ENCODE measurements at places on chromosomes 1 and 21.

DNA sequence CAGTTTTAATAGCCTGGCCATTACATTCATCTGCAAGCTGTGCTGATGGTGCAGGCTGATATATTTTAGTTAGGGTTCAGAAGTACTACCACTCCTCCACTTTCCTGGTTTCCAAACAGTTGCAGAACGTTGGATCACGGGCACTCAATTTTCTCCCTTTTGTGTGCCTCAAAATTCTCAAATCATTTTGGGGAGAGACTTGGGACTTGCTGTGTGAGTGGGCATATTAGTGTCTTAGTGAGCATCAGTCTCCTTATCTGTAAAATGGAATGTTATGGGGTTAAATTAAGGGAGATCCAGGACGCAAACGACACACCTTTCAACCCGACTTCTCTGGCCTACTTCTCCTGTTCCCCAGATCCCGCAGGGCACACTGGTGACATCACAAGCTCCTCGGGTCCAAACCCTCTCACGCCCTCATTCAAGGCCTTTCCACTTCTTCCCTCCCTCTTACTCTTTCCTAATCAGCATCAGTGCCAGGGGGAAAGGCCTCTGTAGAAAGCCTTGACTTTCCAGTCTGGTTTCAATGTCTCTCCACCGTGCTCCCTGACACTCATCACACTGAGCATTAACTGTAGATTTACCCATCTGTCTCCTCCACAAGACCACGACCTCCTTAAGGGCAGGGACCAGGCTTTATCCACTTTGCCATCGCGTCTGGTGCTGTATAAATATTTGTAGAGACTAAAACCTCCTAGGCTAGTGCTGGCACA, 1.2 kb downstream of the PIGP start:
- DNase-seq: peak; percentile 1

- no peak for DNase-seq
Observed at GRCh38 chr1:29632806-29633615, 396.7 kb downstream of the PTPRU start.

GRCh38 chr1:110452330-110452729, 1.4 kb downstream of the PROK1 start:
- no peak for DNase-seq

- no peak for DNase-seq
Observed at GRCh38 chr1:172629170-172629569, 29.7 kb upstream of the FASLG start.

DNA sequence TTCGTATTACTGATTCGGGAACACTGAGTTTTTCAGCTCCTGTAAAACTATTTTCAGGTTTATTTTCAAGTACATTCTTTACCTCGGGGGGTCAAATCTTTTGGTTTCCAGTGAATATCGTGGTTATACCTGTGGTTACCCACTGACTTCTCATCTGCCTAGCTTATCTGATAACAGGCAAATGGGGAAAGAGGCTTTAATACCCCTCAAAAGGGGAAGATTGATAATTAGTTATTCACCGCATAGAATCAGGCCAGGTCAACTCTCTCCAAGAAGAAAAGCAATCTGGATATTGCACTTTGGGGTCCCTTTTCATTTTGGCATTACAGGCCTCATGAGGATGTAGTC, 23.0 kb downstream of the RUNX1 start:
- no peak for DNase-seq

DNA sequence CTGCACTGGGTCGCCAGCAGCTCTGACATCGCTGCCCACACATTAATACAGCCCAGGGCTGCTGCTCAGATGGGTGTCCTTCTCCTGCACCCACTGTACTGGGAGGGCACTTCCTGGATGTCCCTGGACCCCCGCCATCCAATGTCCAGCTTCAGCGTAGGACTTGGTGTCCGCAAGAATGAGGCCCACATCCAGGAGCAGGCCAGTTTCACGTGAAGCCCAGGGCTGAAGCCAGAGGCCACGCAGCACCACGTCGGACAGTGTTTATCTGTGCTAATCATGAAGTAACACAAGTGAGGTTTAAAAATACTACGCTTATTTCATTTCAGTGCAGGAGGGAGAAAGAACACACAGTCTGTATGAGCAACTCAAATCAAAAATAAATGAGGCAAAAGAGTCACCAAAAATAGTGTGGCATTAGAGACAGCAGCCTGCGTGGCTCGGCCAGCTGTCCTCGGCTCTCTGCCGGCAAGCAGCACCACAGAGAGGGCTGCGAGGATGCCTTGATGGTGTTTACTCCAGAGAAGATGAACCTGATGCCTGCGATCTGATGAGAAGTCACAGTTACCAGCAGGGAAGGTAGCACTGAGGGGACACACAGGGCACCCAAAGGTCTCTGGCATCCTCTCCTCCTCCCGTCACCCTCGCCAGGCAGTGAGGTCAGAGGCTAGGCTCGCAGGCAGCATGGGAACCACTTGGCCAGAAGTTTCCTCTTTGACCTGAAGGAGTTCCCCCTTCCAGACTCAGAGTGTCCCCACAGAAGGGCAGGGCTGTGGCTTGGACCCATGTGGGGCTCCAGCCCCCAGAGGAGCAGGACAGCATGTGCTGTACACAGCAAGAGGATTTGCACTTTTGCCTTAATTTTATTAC, 22.1 kb upstream of the NPHP4 start:
- DNase-seq: no peak

DNA sequence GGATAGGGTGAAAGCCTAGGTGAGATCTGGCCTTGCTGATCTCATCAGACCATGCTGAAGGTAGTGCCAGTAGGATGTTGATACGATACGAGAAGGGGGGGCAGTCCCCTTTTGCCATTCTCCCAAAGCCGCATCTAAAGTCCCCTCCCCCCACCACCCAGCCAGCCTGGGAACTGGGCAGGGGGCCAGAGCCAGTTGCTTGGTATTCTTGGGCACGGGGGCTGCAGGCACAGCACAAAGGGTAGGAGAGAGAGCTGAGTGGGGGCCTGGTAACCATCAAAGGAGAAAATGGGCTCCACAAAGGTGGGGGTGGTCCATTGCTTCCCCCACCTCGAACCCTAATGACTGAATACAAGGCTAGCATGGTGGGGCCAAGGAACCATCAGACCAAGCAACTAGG, 5.4 kb downstream of the PEA15 start:
- no peak for DNase-seq

- DNase-seq: peak; percentile 87
Observed at GRCh38 chr1:152440635-152441471, 26.8 kb upstream of the CRNN start.

- no peak for DNase-seq
Observed at GRCh38 chr1:32388641-32389040, 5.6 kb downstream of the BSDC1 start.

DNA sequence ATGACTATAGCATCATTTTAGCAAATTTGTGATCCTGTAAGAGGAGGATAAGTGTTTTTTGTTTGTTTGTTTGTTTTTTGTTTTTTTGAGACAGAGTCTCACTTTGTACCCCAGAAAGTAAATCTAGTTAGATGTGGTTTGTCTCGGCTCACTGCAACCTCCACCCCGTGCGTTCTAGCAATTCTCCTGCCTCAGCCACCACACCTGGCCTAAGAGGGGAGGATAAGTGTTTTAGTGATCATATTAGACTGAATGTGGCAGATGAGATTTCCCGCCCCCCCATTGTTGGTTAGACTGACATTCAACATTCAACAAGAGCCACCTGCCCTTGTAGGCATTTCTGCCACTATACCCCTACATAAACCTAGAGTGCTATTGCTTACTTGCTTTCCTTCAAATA, 98.5 kb downstream of the OSBPL9 start:
- DNase-seq: no peak

- DNase-seq: no peak
Observed at GRCh38 chr1:8284127-8284526, 33.8 kb upstream of the SLC45A1 start.

- DNase-seq: no peak
Observed at GRCh38 chr1:53342735-53343470, 15.0 kb upstream of the LRP8 start.

DNA sequence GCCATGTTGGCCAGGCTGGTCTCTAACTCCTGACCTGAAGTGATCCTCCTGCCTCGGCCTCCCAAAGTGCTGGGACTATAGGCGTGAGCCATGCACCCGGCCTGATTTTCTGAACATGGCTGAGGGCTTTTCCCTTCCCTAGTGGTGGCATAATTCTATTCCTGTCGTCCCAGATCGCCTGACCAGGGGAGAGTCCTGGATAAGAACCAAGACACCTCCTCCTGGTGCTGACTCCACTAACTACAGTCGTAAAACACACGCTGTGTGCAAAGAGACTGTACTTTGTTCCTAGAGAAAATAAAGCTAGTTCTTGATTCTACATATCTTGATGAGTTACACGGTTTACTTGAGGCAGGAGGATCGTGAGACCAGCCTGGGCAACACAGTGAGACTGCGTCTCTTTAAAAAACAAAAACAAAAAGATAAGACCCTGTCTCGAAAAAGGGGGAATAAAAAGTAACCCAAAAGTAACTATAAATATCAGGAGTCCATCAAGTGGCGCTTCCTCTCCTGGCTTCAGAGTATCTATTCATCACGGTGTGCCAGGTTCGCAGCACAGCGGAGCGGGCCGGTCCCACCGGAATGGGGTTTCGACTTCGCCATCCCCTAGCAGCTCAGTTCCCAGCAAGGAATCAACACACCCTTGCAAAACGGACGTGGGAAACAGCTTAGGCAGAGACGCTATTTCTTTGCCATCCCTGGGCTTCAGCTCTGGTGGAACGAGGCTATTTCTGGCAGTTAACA, 973 bp downstream of the SDF4 start:
- DNase-seq: no peak

GRCh38 chr1:66684353-66684752, 67.9 kb upstream of the DYNLT5 start:
- no peak for DNase-seq

- DNase-seq: no peak
Observed at GRCh38 chr1:231095595-231095994, 55.5 kb upstream of the FAM89A start.

DNA sequence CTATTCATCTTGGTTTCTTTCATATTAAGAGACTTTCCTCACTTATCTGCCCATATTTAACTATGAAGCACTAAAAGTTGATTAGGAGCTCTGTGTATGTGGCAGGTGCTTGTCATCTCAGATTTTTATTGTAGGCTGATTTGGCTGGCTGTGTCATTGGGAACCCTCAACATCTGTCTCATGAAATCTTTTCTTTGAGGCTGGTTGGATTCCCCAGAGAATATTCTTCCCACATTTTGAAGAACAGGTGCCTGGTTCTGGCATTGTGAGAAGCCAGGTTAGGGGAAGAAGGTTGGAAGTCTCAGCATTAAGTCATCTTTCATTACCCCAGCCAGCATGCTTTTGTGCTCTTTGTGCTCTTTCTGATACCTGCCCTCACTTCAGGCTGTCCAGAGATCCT, 37.1 kb downstream of the EEIG2 start:
- no peak for DNase-seq

Data from RWPE1 (cell line).